H7 (cell line): ENCODE measurements at places on chromosomes 3 and 15.

DNA sequence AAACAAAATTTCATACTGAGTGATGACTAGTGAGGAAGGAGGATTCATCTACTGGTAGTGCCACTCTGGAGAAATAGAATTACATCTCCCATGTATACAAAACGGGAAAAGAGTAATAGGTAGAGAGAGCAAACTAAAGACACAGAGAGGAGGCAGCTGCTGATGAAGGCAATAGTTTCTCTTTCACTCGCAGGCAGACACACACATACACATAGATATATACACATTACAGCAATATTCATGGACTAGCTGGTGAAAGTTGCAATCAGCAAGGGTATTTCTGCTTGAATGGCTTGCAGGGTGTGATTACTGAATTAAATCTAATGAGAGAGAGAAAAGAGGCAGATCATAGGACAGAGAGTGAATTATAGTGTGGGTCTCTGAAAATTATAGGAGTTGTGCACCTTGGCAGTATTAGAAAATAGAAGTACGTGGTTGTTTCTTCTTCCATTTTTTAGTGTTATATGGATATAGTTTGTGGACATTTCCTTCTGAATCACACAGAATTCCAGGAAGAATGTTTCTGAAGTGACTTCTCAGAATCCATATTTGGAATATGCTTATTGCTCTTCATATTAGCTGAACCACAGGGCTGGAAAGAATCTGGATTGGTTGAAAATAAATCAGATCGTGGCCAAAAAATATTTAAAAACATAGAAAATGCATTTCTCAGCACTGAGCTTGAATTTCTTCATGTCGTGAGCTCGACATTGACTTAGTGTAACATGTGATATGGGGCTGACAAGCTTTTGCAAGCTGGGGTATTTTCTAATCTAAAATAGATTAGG, 991.2 kb downstream of the TUSC7 start:
- no peak for DNase-seq

DNA sequence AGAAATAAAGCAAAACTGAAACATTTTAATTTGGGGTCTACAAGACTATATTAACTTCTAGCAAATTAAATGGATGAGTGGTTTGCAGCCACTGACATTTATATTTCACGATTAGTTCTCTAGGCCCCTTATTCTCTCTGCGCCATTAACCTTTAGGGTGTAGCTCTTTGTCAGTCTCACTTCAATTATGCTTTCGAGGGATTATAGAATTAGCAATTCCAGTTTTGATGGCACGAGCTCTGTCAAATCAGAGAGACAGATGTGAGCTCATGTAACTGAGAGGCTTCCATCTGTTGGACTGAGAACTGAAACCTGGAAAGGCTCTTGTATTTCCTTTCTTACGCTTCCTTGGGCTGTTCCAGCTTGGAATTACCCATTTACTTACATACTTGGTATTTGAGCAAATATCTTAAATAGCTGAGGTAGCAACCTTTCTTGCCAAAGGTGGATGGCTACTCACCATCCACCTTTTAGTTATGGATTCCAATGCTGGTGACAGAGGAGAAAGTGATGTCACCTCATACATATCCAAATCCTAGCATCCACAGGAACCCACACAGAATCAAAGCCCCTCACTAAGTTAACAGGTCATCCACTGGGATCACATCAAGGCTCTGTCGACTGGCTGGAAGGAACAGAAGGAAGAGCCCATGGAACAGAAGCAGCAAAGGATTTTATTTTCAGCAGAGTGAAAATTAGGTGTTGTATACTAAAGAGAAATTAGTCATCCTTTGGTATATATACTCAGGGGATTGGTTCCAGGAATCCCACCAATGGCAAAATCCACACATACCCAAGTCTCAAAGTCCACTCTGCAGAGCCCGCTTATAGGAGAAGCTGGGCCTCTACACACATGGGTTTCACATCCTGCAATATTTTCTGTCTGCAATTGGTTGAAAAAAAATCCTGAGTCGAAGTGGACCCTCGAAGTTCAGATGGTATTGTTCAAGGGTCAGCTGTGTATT, 20.8 kb downstream of the VGLL4 start:
- no peak for DNase-seq

GRCh38 chr3:54837964-54838363, 89.9 kb downstream of the LRTM1 start:
- DNase-seq: no peak

GRCh38 chr3:70740071-70740470, 427.6 kb upstream of the MDFIC2 start:
- no peak for DNase-seq

DNA sequence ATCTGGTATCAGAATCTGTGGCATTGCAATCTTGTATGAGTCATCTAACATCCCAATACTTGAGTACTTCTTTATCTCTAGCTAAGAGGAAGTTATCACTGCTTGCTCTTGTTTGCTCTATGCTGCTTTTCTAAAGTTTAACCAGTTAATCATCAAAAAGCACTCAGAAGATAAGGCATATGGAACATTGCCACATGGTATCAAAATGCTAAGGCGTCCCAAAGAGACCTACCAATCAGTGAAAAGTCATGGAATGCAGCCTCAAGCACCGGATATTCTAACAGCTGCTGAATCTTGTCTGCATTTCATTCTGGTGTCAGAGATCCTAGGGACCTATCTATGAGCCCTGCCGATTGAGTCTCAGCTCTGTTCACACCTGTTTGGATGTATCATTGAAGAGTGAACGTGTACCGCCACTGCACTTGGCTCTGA, 192.8 kb downstream of the ARPP21 start:
- no peak for DNase-seq

DNA sequence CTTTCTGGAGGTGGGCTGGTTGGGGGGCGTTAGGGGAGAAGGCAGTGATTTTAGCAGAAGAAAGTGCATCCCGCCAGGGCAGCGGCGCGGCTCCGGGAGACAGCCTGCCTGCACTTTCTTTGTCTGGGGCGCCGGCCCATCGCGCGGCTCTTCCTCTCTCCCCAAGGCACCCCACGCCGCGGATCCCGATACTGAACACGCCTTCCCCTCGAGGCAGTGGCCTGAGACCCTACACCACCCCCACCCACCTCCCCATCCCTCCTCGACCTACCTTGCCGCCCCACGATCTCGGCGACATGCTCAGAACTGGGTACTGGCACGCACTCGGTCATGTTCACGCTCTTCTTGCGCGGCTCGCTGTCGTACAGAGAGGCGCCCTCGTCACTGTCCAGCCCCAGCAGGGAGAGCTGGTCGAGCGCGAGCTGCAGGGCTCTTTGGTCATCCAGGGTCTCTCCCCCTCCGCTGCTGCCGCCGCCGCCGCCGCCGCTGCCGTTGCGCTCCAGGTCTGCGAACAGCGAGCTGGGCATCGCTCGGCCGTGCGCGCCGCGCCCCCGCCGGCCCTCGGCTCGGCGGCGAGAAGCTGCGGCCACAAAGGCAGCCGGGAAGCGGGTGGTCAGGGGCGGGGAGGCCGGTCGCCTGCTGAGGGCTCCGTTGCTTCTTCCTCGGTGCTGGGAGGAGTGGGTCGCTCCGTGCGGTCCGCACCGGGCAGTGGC, 483 bp downstream of the MEX3B start:
- DNase-seq: peak; percentile 79

DNA sequence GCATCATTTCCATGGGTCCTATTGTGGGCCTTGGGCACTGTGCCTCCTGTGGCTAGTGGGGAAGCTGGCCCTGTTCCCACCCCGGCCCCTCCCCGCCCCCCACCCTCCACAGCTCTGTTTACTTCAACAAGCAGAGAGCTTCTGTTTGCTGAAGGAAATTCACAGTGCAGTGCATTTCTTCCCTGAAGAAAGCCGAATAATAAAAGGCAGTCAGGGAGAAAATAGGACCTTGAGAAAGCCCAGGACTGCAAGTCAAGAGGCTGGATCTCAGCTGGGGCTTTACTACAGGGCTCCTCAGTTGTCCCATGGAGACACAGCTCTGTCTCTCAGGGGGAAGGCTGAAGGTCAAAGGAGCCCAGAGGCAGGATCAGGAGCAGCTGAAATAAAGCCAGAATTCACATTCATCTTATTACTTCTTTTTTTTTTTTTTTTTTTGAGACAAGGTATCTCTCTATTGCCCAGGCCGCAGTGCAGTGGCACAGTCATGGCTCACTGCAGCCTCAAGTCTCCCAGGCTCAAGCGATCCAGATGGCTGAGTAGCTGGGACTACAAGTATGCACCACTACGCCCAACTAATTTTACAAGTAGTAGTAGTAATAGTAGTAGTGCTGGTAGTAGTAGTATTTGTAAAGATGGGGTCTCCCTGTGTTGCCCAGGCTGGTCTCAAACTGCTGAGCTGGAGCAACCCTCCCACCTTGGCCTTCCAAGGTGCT, 33.0 kb upstream of the LACTB start:
- peak; percentile 44 for DNase-seq

DNA sequence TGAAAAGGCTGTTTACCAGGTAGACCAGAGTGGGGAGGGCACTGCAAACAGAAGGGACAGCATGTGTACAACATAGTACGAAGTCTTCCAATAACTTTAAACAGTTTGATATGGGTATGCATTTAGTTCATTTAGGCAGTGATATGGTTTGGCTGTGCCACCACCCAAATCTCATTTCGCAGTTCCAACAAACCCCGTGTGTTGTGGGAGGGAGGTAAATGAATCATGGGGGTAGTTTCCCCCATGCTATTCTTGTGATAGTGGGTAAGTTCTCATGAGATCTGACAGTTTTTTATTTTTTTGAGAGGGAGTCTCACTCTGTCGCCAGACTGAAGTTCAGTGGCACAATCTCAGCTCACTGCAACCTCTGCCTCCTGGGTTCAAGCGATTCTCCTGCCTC, 7.6 kb upstream of the RAMAC start:
- DNase-seq: no peak
